ENCODE measurements at places on chromosomes 6 and 20.

DNA sequence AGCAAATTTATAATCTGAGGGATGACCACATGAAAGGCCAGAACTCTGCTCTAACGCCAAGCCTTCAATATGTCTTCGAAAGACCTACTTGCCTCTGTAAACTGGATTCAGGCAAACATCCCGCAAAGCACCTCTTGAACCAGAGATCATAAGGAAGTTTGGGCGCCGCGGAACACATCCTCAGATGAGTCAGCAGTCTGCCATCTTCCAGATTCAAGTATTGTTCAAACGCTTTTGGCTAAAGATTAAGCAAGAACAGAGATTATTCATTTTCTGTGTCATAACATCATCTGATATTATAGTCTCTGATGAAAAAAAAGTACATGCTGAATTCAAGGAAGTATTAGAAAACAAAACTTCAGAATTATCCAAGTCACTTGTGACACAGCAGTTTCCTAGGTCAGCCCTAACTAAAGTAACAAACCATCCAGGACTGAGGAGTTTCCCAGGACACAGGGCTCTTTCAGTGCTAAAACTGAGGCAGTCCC lies 20.8 kb downstream of the TBC1D7 start:
- DNase-seq, result no peak

DNA sequence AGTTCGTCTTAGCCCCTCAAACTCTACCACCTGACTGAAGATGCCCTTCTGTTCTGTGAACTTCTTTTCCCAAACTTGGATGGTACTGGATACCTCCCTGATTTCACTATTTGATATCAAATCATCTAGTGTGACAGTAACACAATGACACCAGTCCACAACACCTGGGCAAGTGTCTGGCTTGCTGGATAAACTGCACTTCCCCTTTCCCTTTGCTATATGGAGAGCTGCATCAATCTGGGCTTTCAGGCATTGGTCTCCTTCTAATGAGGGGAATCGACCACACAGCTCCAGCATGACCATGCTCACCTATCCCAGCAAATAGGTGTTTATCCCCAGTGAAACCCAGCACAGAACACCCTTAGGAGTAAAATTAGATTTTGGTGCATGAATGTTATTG lies 3.1 kb downstream of the F13A1 start:
- no peak for DNase-seq

DNA sequence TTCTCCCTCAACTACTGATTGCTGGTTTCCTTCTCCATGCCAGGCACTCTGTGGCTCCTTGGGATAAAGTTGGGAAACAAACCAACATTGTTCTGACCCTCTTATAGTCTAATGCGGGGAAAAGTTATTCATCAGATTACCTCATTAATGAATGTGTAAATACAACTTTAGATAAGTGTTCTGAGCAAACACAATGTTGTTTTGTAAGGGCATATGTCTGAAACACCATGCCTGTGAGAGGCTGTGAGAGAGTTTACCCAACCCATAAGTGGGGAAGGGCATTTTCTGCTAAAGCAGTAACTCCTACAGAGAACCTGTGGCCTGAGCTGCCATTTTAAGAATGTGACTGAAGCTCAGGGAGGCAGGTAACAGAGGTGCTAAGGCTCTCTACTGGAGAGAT lies 283.5 kb downstream of the KHDC1L start:
- DNase-seq, result no peak

- no peak for DNase-seq
Observed at GRCh38 chr20:14815340-14815739, 477.9 kb upstream of the FLRT3 start.

DNA sequence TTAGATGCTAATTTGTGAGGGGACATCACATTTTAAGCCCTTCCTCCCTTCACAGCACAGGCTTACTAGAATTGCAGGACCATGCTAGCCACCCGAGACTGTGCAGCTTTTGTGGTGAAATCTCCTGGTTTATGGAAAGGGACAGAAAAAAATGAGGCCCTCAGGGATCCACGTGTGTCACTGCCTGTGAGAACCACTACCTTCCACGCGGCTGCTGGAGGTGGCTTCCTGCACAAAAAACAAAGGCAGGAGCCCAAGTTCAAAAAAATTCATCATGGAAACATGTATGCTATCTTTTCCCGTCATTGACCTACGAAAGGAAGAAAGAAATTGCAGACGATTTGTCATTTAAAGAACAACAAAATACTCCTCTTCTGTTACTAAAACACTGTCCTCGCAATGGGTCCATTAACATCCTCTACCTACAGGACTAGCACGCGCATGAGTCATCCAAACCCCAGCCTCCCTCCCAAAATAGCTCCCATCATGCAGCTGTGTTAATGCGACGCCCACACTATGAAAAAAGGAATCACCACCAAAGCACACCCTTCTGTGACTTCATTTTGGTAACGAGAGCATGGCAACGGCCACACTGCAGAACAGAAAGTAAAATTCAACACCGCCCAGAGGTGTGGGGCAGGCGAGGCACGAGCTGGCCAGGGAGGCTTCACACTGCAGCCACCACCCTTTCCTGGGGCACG lies 45.7 kb downstream of the RAMACL start:
- DNase-seq, result no peak
